CD4-positive, alpha-beta memory T cell (primary cell): ENCODE measurements at places on chromosomes 5 and 9.

GRCh38 chr5:6475626-6476312, 27.1 kb downstream of the UBE2QL1 start:
- DNase-seq: no peak

DNA sequence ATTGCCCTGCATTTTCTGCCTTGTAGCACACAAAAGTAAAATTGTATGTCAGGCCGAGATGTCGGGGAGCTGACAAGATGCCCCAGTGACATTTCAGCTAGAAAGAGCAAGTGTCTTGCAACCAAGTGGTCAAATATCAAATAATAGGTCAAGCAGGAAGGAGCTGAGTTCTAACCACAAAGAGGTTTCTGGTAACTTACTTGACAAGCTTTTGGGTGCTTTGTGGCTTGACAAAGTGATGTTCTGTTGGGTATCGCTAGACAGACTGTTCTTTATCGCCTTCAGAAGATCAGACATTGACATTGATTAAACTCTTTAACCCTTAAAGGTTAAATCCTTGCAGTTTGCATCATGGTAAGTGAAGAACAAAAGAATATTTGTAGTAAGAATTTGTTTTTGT, 419.9 kb downstream of the CCDC171 start:
- no peak for DNase-seq

DNA sequence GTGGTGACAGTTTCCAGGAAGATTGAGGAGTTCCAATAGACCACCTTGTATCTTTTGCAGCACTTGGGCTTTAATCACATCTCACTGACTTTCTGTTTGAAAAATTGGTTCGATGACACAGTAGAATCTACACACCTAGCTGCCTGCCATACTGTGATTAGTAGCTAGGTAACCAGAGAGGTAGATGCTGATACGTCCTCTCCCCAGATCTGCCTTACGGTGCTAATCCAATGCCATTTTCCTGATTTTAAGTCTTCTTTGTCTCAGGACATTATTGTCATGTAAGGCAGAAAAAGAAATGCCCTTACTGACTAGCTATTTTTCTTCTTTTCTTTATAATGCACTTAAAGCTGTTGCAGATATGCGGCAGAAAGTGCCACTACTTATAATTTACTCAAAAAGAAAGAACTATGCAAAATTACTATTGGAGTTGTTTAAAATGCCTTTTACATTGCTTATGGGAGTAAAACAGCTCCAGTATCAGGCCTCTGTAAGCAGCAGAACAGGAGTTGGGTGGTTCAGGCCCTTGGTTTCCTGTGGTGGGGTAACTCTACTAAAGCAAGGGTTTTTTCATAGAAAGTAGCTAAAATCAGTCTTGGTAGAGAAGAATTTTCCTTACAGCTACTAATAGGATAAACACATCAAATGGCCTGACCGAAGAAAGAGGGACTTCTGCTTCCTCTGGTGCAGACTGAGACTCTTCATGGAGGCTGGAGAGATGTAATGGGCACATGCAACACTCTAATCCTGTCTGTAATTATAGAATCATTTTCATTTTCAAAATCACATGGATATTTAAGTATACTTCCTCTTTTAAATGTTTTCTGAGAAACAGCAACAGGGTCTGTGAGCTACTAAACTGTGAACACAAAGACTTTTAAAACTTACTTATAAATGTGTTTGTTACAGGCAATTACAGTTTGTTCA, 177.2 kb downstream of the MAPKAP1 start:
- DNase-seq: no peak

GRCh38 chr5:19547640-19548039, 440.4 kb downstream of the CDH18 start:
- DNase-seq: no peak

- DNase-seq: no peak
Measured at GRCh38 chr5:159864885-159865691, 51.2 kb upstream of the ADRA1B start.

DNA sequence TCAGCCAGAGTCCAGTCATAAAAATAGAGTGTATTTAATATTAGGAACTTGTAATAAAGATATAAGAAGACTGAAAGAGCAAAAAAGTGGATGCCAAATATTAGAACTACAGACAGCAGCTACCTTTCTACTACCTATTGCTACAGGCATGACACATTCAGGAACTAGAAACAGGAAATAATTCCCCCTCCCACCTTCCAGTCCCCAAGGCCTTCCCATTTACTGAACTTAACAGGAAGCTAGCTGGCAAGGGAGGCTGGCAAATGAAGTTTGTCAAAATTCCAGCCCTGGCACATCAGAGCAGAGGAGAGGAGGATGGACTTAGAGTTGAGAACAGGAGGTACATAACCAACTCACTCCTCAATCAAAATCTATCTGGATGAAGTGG, 50.2 kb upstream of the RIC1 start:
- no peak for DNase-seq

DNA sequence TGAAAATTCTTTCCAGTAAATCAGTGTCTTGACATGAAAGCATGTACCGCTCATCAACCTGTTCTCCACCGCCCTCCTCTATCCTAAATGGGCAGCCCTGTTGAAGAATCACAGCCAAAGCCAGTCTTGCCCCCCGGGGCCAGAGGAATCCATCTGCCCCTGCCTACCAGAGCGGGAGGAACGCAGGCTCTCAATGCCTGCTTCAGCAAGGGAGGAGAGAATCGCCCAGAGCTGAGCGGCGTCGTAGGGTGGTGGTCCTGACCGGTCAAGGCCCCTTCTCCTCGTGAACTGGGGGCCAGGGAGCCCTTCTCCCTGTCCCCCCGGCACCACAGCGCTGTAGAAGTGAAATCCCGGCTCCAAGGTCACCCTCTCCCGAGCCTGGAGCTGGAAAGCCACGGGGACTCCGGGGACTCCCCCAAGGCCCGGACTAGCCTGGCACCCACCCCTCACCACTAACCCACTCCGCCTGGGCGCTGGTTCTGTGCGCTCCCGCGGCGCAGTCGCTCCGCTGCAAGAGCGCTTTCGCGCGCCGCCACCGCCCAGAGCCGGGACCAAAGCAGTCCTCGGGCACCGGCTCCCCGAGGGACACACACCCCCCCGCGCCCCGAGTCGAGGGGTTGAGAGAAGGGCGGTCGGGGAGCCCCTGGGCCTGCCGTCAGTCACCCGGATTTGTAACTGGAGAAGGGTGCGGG, 718 bp upstream of the TMEM215 start:
- no peak for DNase-seq

- DNase-seq: no peak
Measured at GRCh38 chr5:10507575-10508096, 56.2 kb upstream of the ANKRD33B start.

GRCh38 chr9:100725371-100725770, 147.5 kb downstream of the CAVIN4 start:
- DNase-seq: no peak

GRCh38 chr9:7089406-7090193, 331.8 kb downstream of the KDM4C start:
- DNase-seq: no peak

DNA sequence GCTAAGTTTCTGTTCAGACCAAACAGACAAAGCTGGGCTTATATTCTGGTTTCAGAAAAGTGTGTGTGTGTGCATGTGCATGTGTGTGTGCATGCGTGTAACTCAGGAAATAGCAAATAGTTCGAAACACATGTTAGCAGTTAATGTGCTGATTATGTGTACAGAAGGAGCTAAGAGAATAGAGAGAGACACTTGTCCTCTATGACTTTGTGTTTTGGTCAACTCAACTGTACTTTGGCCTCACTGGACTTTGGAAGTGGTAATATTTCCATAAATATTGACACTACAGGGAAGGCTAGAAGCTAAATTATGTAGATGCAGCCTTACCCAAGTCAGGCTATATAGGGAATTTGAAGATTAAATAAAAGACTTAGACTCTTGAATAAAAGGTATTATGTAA, 155.5 kb downstream of the RAB3C start:
- no peak for DNase-seq

DNA sequence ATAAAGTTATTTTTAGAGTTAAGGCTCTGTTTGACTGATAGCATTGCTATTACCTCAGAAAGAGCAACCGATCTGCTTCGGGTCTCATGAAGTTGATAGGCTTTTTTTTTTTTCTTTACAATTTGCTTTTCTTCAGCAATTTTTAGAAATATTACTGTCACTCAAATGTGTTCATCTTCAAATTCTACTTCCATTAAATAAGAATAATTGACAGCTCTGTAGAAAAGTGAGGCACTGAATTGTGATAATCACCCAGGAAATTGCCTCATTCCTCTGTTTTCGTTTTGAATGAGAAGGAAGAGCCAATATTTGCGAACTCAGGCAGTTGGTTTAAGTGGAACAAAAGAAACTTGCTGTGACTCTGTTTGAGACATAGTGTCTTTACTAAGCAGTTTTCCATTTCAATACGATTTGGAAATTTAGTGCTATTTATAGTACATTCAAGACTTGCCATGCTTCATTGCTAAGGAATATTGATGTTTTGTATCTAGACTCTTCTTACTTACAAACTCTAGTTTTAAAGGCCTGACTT, 700.5 kb upstream of the CDH10 start:
- no peak for DNase-seq

DNA sequence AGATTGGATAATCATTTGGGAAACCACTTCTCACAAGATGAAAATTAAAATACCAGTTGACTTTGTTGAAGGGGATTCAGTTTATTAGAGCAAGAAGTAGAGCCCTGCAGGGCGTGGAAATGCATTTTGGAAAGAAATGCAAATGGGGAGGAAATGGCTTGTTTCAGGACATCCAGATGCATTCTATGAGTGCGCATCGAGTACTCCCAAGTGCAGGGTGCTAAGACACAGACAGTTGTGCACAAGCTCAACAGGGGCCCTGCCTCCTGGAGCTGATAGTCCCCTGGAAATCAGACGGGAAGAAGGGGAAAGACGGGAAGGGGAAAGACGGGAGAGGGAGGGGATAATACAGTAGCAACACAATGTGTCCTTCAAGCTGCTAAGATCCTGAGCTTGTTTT, 64.0 kb downstream of the NSUN2 start:
- DNase-seq: no peak

GRCh38 chr9:1490341-1491232, 440.4 kb downstream of the DMRT2 start:
- DNase-seq: no peak

DNA sequence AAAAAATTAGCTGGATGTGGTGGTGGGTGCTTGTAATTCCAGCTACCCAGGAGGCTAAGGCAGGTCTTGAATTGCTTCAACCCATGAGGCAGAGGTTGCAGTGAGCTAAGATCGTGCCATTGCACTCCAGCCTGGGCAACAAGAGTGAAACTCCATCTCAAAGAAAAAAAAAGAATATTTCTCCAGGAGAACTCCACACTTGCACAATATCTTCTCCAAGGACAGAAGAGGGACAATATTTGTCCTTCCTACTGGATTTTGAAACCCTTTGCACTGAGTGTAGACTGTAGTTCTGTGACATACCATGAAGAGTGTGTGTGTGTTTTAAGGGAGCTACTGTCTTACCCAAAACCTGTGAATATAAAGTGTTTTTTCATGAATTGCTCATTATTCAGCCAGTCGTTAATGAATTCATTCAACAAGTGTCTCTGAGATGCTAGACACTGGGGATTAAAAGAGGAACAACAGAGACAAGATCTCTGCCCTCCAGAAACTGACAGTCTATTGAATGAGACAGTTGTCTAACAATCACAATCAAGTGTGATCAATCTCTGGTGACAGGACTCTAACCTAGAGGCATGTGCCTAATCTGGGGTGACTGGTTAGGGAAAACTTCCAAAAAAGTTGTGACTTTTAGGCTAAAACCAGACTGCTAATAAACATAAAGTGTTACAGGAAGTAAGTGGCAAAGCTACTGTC, 9.8 kb upstream of the UBE2D2 start:
- DNase-seq: no peak

DNA sequence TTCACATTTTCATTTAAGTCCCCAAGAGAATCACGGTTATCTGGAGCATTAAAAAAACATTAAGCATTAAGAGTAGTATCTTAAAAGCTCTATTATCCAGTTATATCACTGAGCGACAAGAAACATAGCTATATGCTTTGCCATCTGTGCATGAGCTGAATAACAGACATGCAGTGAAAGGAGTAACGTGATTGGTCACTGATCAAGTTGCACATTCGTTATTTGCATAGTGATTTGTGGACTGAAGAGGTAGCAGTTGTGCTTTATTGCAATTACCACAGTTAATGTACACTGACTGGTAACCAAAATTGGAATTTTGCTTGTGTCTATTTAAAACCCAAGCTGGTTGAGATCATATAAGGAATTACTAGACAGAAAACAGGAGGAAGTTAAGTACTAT, 107.4 kb downstream of the MCTP1 start:
- DNase-seq: no peak

GRCh38 chr9:124899845-124900244, 37.9 kb downstream of the ARPC5L start:
- no peak for DNase-seq

DNA sequence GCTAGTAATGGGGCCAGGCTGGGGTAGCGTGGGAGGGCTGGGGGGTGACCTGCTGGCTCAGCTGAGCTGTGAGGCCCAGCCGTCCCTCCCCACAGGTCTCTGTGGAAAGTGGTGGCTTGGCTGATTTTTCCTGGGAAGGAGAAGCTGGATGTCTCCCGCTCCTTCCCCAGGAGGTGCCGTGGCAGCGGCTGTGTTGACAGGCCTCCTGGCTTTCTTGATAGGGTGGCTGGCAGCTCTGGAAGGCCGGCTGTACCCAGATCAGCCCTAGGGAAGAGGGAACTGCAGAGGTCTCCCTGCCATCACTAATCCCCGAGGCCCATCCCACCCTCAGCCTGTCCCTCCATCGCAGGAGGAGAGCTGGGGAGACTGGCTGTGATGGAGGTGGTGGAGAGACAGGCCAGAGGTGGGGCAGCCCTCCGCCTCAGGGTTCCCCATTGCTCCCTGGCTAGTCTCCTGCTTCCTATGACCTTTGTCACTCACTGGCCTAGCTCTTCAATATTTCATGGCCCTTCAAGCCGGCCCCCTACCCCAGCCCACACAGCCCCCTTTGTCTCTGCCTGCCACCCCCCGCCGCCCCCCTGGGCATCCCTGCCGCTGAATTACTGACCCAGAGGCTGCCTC, 6.8 kb downstream of the CXXC5 start:
- no peak for DNase-seq

DNA sequence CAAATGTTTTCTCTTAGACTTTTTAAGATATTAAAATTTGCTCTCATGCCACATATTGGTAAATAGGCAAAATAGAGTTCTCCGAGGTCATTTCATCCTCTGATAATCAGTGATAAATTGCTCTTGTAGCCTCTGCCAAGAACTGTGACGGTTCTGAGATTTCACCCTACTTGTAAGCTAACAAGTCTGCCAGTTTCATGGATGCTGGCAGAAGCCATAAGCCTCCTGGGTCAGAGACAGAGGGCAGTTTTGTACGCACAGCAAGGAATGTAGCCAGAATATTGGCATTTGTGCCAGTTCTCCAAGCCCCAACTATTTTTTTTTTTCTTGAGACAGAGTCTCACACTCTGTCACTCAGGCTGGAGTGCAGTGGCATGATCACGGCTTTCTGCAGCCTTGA, 945.0 kb upstream of the WWC1 start:
- no peak for DNase-seq
